ENCODE measurements at places on chromosomes 6 and 20.

DNA sequence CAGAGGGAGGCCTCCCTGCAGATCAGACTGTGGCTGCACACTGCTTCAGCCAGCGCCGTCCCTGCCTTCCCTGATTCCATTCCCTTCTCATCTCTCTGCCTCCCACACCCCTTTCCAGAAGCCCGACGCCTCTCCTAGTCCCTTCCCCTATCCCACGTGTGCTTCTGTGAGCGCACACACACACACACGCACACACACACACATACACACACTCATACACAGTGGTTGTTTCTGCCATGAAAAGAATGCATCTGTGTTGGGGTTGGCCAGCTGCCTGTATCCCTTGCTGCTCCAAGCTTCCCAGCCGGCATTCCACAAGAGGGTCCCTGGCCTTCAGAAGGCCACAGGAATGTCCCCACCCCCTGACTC lies 51.7 kb downstream of the MOCS1 start:
- DNase-seq, result peak; percentile 100

DNA sequence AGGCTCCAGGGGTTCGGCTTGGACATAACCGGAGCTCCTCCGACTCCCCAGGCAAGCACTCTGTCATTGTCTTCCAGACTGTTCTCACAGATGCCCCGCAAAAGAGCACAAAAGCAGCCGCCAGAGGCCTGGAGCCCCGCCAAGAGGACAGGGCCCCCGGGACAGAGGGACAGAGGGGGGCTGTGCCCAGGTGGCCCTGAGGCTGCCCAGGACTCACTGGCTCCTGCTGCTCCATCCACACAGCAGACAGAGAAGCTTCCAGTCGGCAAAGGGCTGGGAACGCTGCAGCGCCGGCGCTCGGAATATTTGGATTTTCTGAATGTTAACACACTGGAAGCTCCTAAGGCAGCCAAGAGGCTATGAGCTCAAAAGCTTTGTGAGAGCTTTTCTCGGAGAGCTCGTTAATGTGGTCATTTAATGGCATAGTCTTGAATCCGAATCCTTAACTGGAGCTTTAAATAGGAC lies 68.0 kb upstream of the QKI start:
- DNase-seq, result no peak

GRCh38 chr20:9928281-9928737 lies 89.4 kb upstream of the PAK5 start:
- DNase-seq, result no peak

GRCh38 chr6:169380493-169380892 lies 126.8 kb upstream of the THBS2 start:
- no peak for DNase-seq

- no peak for DNase-seq
Measured at GRCh38 chr20:35062478-35062877, 30.1 kb downstream of the TRPC4AP start.

GRCh38 chr6:123575188-123575587 lies 61.6 kb downstream of the TRDN start:
- no peak for DNase-seq

DNA sequence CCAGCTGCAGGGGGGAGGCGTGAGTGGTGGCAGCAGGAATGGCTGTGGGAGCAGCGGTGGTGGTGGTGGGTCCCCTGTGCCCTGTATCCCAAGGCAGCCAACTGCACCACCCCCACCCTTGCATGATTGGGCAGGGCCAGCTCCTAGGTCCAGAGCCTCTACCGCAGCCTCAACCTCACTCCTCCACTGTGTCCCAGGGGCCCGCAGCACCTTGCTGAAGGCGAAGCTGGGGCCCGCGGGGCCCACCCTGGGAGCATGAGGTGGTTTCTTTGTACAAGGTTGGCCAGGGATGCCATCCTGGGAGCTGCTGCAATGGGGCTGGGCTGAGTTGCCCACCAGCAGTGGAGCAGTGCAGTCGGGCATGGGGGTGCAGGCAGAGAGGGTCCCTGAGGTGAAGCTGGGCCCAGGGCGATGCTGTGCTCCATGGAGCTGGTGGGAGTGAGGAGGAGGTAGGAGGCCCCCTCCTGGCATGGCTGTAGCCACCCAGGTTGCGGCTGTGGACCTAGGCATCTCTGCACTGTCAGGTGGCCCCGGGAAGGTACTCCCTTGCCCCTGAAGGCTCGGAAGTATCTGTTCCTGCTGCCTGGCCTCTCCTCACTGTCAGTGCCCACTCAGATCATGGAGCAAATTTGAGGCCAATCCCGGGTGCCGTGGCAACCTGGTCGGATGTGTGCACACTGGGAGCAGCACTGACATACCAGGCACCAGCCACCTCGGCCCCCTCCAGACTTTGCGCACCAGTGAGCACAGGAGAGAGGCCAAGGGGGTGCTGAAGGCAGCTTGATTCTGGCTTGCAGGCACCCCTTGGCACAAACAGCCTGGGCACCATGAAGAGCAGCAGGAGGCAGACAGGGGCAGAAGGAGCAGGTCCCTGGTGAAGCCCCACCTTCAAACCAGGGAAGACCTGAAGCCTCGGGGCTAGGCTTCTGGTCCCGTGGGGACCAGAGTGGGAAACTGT lies 60.2 kb upstream of the L3MBTL3 start:
- no peak for DNase-seq

GRCh38 chr20:45892828-45893500 lies 1.8 kb downstream of the CTSA start:
- no peak for DNase-seq

- peak; percentile 7 for DNase-seq
Measured at GRCh38 chr20:46226602-46227001, 81.7 kb downstream of the CDH22 start.

GRCh38 chr6:12656906-12657305 lies 59.7 kb upstream of the PHACTR1 start:
- peak; percentile 9 for DNase-seq

- DNase-seq, result no peak
Measured at GRCh38 chr20:47557218-47557617, 55.5 kb downstream of the NCOA3 start.

- DNase-seq, result no peak
Measured at GRCh38 chr6:137590684-137591083, 96.5 kb upstream of the OLIG3 start.

DNA sequence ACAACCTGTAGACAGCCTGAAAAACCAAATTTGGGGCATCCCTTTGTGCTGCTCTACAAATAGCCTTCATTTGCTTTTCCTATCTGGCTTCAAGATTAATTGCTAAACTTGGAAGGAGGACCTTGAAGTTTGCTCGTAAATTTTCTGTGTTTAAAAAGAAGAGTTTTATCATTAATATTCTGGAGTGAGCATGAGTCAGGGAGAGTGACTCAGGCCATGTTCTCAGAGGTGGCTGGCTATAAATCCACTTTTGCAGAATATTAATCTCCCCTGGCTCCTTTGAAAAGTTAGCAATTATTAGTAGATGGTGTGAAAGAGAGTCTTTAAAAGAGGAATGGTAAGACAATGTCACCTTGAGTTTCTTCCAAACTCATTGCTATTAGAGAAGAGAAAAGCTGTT lies 91.0 kb downstream of the ANKEF1 start:
- DNase-seq, result peak; percentile 32

- peak; percentile 36 for DNase-seq
Measured at GRCh38 chr6:105941621-105942412, 144.3 kb upstream of the PRDM1 start.

DNA sequence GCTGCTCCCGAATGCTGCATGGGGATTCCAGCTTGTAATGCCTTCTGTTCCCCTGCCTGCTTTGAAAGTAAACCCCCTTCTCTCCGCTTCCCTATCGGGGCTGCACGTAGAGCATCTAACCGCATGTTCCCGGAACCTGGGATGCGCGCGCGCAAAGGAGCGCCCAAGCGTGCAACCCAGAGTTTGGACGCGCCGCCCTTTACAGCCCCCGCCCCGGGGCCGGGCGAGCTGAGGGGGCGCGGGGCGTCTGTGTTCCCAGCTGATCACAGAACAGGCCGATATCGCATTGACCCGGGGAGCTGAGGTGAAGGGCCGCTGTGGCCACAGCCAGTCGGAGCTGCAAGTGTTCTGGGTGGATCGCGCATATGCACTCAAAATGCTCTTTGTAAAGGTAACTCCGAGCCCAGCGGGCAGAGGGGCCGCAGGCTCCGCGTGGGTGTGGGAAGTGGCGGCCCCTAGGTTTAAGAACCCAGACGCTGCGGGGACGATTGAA lies 1.4 kb downstream of the LAMP5 start:
- DNase-seq, result no peak

GRCh38 chr6:81799323-81799722 lies 46.8 kb upstream of the TENT5A start:
- no peak for DNase-seq

GRCh38 chr6:40794586-40794985 lies 207.4 kb upstream of the LRFN2 start:
- no peak for DNase-seq

- DNase-seq, result no peak
Measured at GRCh38 chr6:56364431-56364826, 117.0 kb upstream of the COL21A1 start.

GRCh38 chr6:137536104-137536773 lies 42.0 kb upstream of the OLIG3 start:
- DNase-seq, result no peak

GRCh38 chr6:97361286-97361685 lies 78.3 kb upstream of the MMS22L start:
- DNase-seq, result peak; percentile 1

DNA sequence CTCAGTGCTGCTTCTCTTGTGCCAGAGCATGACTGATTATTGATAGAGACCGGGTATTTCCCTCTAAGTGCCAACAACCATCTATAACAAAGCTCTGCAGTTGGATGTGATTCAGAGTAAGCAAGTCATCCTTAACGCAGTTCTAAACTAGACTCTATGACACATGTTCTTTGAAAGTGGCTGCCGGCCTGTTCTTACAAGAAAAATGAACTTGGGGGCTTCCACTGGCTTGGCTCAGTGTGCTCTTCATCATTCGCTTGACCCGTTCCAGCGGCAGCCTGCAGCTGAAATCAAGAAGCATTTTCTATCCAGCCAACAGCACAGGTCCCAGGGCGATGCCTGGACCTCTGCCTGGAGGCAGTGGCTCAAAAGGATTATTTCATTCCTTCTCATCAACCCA lies 29.8 kb downstream of the GFOD1 start:
- DNase-seq, result peak; percentile 40

GRCh38 chr6:11814819-11815218 lies 36.2 kb upstream of the ADTRP start:
- no peak for DNase-seq

DNA sequence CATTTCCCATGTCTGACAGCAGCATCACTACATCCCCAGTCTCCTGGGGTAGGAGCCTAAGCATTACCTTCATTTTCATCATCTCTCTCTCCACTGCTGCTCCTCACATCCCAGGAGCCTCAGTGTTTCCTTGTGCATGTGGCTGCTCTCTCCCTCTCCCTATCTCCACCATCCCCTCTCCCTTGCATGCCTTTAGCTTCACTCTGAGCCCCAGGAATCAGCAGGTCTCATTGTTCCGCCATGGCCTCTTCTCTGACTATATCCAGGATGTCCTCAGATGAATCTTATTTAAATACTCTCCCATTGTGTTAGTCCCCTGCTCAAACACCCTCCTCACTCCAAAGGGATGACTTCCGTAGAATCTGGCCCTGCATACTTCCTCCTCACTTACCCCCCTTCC lies 79.4 kb downstream of the FAXC start:
- no peak for DNase-seq

GRCh38 chr6:42704937-42705374 lies 17.4 kb downstream of the PRPH2 start:
- no peak for DNase-seq

DNA sequence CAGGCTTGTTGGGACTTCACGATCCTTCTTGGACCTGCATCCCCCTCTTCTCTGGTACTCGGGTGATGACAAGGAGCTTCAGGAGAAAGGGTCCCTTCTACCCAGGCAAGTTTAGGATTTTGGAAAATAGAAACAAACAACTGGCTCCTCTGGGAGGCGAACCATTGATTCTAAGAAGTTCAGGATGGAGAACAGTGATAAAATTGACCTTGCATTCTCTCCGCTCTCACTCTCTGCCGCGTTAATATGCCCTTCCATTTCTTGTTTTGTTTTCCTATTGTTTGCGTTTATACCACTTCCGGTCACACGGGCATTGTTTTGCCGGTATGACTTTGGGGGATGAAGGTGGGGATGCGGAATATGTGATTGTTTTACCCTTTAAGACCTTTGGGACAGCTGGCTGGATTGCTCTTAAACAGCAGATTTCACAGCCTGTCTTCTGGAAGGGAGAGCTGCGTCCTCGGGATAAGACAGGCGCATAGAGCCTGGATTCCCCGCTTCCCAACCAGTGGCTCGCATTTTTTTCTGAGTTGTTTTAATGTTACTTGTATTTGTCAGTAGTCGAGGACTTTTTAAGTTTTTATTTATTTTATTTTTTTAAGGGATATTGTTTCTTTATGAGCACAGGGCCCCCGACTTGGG lies 144.3 kb upstream of the ZNF184 start:
- peak; percentile 9 for DNase-seq

- no peak for DNase-seq
Measured at GRCh38 chr20:17720755-17721154, 21.0 kb downstream of the BANF2 start.

GRCh38 chr20:13008761-13009681 lies at the start of gene SPTLC3:
Gene SPTLC3, plus strand, starts transcription at chr20:13008972. Its CDS starts 296 bp downstream, at chr20:13009268.
- DNase-seq, result peak; percentile 35

DNA sequence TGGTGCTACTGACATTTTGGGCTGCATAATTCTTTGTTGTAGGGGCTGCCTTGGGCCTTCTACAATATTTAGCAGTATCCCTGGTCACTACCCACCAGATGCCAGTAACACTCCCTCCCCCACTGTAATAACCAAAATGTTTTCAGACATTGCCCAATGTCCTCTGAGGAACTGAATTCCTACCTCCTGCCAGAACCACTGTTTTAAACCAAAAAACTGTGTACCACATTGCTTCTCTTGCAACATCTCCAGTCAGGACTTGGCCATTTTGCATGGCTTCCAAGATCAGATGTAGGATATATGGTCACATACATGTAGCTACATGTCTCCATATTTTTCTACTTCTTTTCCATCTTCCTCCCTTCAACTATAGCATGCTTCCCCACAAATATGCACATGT lies 97.4 kb upstream of the IFNGR1 start:
- DNase-seq, result no peak

GRCh38 chr6:129320892-129321291 lies 389.1 kb downstream of the ARHGAP18 start:
- no peak for DNase-seq

DNA sequence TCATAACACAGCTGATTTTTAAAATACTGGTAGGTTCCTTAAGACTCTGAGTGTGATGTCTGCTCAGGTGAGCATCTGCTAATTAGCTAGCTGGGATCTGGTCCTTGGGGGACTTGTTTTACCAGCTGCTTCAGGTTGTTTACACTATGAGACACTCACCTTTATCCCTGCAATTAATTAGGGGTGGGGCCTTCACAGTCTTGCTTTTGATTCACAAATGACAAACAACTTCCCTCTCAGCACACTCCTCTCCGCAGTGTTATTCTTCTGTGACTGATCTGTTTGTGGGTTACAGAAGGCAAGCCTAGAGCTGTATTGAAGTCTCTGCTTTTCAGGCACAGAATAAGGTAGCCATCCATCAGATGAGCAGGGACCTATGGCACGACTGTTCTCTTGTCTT lies 62.0 kb upstream of the CD83 start:
- DNase-seq, result no peak

All from fibroblast of skin of right biceps (primary cell).